Natural killer cell (primary cell): ENCODE measurements at places on chromosomes 1 and 21. TPM values are rescaled to one million over a fixed set of nuclear protein-coding genes. Genes with fewer than 3 reads are reported as not detected.
A peak's percentile ranks its signal among the peaks of the same experiment; 100 is the strongest.

DNA sequence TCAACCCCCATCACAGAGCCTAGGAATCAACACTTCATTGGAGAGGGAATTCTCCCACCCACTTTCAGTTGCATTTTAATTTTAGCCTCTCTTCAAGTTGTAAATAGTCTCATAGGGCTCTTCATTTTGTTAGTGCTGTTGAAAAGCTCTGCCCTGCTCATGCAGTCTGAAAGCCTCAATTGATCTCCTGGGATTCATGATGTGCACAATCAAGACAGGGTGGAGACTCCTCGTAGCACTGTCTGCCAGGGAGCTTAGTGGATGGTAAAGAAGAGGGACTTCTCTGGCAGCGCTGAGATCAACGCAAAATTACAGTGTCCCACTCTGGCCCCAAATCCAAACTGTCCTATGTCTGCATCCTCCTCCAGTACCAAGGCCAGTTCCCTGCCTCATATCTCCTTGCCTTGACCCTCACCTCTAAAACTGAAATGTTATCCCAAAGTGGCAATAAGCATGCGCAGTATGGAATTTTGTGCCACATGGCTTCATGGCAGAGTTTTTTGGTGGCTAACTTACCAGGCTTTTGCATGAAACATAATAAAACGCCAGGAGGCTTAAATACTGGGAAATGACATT lies 282.2 kb downstream of the CACNA1E start:
- H3K27me3 ChIP-seq = no peaks in the 10 kb centered on the region
- no peaks in the 10 kb centered on the region for H3K4me1 ChIP-seq
- no peak overlapping the region for H3K4me3 ChIP-seq

DNA sequence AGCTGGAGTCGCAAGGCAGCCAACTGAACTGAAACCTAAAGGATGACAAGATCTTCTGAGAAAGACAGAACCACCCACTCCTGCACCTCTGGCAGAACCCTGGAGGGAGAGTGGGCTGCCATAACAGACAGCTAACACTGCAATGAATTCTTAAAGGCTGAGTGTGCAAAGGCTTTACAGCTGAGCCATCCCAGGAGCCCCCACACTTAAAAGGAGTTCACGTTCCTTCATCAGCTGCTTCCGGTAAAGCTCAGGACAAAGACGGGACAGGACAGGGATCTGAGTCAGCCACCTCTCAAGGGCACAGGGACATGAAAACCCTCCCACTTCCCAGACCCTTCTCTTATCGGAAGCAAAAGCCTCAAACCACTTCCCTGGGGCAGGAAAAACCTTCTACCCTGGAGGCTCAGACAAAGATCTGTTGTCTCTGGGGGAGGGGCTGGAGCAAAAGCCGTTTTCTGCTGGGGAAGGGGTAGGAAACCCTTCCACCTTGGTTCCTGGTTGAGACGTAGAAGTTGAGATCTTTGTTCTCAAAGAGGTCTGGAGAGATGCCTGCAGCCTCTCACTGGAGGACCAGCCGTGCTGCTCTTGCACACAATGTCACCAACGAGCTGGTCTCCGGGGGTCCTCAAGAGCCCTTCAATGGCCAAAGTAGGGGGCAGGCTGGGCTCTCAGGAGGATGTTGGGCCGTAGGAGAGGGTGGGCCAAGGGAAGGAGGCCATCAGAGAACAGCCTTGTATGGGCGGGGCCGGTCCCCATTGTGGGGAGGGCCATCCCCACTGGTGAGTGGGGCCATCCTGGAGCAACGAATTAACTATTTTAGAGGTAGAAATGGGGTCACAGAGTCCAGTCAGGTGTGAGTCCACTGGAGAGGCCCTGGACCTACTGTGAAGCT lies 452.4 kb downstream of the PTPRU start:
- DNase-seq = no peak
- H3K27me3 ChIP-seq = no peaks in the 10 kb centered on the region
- no peak overlapping the region for H3K4me3 ChIP-seq
- no peaks in the 10 kb centered on the region for H3K36me3 ChIP-seq
- H3K27ac ChIP-seq = no peak overlapping the region

GRCh38 chr1:225611537-225612223 lies 41.2 kb downstream of the ENAH start:
- no peaks in the 10 kb centered on the region for H3K36me3 ChIP-seq
- H3K4me3 ChIP-seq = no peak overlapping the region
- H3K27ac ChIP-seq = no peak overlapping the region
- DNase-seq = no peak
- H3K4me1 ChIP-seq = no peaks in the 10 kb centered on the region
- H3K27me3 ChIP-seq = no peaks in the 10 kb centered on the region

GRCh38 chr1:19949016-19949415 lies 25.6 kb upstream of the PLA2G2E start:
- no peaks in the 10 kb centered on the region for H3K27me3 ChIP-seq
- no peak overlapping the region for H3K27ac ChIP-seq
- no peaks in the 10 kb centered on the region for H3K36me3 ChIP-seq
- DNase-seq = no peak

The LIPI gene
- not detected for total RNA-seq

GRCh38 chr1:75861831-75862230 lies 65.1 kb downstream of the MSH4 start:
- H3K36me3 ChIP-seq = no peaks in the 10 kb centered on the region
- no peaks in the 10 kb centered on the region for H3K4me1 ChIP-seq
- H3K27me3 ChIP-seq = no peaks in the 10 kb centered on the region
- H3K27ac ChIP-seq = no peak overlapping the region

DNA sequence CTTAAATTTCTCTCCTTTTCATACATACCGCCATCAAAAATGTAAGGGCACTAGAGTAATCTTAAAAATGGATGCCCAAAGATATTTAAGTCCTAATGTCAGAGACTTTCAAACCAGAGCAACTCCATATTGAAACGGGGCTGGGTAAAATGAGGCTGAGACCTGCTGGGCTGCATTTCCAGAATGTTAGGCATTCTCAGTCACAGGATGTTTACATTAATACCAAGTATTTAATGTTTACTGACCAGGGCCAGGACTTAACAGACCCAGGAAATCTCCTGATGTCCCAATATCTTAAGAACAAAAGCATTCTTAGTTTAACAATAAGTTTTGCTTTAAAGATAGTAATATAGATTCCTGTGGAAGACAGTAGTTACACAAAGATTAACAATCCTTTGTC lies 563.9 kb upstream of the BEND5 start:
- H3K4me1 ChIP-seq = no peaks in the 10 kb centered on the region
- H3K36me3 ChIP-seq = no peaks in the 10 kb centered on the region
- no peak overlapping the region for H3K27ac ChIP-seq
- no peak overlapping the region for H3K4me3 ChIP-seq

The EVA1C gene
- total RNA-seq = 15.8 TPM

The FCRLB gene
- total RNA-seq = 3.6 TPM

GRCh38 chr21:33402001-33402979 lies 923 bp upstream of the IFNGR2 start:
- peaks cover 52% of the 10 kb centered on the region for H3K27me3 ChIP-seq
- DNase-seq = peak; percentile 57
- peak overlapping the region; percentile 59 for H3K27ac ChIP-seq
- H3K4me1 ChIP-seq = peaks cover 37% of the 10 kb centered on the region

The PRRX1 gene
- not detected for total RNA-seq

The KCNA2 gene
- total RNA-seq = 2.6 TPM

GRCh38 chr1:117826540-117827078 lies 102.8 kb downstream of the GDAP2 start:
- H3K4me3 ChIP-seq = no peak overlapping the region
- no peaks in the 10 kb centered on the region for H3K36me3 ChIP-seq
- DNase-seq = no peak
- no peak overlapping the region for H3K27ac ChIP-seq
